CD4-positive, alpha-beta T cell treated with Interleukin-17A for 4 hours (primary cell): ENCODE measurements at places on chromosomes 2 and 18.

GRCh38 chr2:98205889-98206288 lies 118.9 kb downstream of the VWA3B start:
- DNase-seq = no peak

DNA sequence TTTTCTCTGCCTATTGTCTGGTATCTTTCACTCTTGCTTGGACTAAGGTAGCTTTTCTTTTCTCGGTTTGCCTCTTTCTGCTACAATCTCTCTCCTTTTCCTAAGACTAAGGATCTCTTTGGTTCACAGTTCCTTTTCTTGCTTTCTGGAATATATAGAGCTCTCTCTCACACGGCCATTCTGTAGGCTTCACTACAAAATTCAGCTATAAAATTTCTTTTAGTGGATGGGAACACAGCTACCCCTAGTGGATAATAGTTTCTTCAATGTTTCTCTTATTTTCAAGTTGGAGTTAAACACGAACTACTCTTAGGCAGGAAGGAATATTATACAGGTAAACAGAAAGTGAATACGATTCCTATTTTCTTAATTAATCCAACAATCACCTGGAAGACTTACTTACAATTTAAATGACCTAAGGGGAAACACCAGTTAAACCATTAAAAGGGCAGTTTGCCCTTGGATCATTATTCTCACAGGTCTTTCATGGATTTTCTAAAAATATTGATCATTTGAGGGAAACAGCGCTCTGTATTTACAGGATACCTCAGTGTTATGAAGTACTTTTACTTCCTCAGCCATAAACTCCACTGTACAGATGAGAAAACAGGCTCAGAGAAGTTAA lies 140.5 kb downstream of the LRP2 start:
- DNase-seq = no peak

- no peak for DNase-seq
Observed at GRCh38 chr18:6951336-6952090, 166.1 kb downstream of the LAMA1 start.

DNA sequence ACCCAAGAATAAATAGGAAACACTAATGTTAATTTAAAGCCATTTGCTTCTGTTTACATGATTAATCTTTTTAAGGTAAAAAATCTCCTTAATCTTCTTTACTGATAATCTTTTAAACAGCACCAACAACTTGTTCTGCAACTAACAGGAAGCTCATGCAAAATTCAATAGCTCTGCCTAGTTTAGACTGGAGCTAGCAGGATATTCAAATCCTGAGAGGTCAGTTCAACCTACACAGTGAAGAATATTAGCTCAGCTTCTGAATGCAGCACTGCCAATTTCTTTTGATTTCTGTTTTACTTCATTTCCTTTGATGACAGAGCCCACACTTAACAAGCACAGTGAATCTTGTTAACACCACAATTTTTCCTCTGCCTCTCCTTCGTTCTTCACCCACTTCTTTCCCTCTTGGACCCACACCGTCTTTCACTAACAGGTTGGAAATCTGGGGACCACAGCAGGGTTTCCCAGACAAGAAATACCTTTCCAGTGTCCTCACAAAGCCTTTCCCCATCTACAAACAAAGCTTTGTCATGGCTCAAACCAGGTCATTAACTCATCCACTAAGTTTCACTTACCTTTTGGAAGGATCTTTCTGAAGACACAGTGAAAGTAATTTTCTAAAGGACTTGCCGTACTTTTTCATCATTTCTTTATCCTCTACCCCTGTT lies 109.8 kb downstream of the STK39 start:
- no peak for DNase-seq

GRCh38 chr2:226906163-226906693 lies 70.4 kb downstream of the RHBDD1 start:
- no peak for DNase-seq

DNA sequence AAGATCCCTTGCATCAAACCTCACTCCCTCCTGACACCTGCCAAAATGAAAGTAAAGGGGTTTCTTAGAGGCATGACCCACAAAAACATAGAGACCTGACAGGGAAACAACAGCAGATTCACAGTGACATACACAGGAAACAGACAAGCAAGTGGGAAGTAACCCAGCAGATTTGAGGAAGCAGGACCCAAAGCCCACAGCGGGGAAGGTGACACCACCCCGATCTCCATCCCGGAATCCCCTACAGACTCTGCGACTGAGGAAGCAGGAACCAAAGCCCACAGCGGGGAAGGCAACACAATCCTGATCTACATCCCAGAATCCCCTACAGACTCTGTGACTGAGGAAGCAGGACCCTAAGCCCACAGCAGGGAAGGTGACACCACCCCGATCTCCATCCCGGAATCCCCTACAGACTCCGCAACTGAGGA lies 21.6 kb downstream of the CIB4 start:
- DNase-seq = no peak
